ENCODE measurements at places on chromosomes 11 and 22.

- DNase-seq, result no peak
These were observed 71.2 kb downstream of the PIWIL4 start for GRCh38 chr11:94638301-94638901.

DNA sequence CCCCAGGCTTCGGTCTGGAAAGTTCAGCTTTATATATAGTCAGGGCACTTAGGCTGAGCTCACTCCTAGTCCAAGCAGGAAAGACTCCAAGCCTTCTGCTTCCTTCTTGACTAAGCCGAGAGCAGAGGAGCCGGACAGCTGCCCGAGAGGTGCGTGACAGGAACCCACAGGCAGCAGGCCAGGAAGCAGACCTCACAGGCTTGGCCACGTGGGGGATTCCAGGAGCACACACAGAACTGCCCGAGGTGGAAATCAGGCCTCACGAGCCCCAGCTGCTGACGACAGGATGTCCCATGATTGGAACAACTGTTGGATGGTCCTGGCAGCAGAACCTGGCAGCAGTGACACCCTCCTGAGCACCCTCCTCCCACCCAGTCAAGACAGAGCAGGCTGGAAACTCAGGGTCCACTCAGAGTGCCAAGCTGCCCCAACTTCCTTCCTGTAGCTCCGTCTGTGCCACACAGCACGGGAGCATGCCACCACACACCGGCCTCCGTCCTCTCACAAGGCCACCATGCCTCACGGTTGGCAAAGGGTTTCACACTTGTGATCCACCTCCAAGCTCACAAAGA lies 5.4 kb downstream of the PLA2G6 start:
- peak; percentile 86 for DNase-seq

GRCh38 chr22:47190276-47190956 lies 428.0 kb downstream of the TBC1D22A start:
- no peak for DNase-seq

DNA sequence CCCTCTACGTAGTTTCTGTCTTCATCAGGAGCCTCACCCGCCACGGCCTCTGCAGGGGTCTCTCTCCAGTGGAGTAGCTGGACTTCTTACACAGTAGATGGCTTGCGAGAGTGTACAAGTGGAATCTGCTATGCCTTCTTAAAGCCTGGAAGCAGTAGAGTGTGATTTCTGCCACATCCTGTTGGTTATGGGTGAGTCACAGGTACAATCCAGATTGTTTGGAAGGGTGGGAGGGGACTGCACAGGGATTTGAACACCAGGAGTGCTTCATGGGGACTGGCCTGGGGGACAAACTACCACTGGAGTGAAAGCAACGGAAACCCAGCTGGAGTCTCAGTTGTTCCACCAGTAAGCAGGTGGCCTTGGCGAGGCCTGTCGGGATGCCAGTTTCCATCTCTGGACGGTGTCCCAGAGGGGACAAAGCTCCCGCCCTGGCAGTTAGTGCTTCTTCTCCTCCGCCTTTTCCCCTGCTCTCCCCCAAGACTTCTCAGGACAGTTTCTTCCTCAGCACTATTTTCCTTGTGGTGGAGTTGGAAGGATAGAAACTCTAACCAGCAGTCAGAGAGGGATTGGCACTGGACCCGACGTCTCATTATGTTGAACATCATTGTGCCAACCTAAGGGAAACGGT lies 85.0 kb upstream of the RCN1 start:
- peak; percentile 39 for DNase-seq

DNA sequence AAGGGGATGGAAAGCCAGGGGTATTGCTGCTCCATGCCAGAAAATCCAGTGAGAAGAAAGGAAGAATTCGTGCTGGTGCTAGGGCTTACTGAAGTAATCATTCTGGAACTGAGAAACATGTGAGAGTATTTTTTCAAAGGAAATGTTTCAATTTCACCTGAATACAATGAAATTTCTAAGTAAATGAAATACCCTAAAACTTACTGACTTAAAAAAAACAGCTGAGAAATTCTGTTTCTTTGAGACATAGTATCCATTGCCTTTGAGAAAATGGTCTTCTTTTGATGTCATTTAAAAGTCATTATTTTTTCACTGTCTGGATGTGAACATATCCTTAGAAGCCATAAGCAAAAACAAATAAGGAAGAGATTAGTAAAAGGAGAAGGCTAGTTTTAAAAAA lies at the start of gene OR51V1:
Gene OR51V1 (minus strand): TSS at position 101 of the 400 bp plus-strand sequence. CDS start 0 bp downstream, at position 101.
- no peak for DNase-seq

DNA sequence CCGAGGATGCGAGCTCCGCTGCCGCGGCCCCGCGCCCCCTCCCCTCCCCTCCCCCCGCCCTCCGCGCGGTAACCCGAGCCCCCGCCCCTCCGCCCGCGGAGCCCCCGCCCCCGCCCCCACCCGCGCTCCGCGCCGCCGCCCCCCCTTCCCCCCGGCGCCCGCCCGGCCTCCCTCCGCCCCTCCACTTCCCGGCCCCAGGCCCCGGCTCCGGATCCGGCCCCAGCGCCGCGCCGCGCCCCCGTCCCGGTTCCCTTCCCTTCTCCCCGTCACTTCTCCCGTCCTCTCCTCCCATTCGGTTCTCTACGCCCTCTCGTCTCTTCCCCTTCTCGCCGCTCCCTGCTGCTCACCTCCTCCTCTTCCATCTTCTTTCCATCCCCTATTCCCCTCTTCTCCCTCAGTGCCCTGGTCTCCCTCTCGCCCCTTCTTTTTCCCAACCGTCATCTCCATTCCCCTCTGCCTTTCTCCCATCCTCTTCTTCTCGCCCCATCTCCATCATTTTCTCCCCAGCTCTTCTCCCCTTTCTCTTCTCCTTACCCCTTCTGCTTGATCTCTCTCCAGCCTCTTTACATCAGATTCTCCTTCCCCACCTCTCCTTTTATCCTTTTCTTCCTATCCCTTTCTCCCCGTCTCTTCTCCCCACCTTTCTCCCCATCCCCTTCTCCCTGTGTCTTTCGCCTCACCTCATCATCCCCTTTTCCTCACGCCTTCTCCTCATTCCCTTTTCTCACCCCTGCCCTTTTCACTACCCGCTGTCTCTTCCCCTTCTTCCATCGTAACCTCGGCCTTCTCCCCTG lies at the start of gene DCHS1:
Gene DCHS1 (minus strand): TSS at position 20 of the 794 bp plus-strand sequence. CDS start 14,196 bp downstream, outside the sequence.
- no peak for DNase-seq

GRCh38 chr11:17280494-17281127 lies 4.1 kb downstream of the NUCB2 start:
- DNase-seq, result no peak

DNA sequence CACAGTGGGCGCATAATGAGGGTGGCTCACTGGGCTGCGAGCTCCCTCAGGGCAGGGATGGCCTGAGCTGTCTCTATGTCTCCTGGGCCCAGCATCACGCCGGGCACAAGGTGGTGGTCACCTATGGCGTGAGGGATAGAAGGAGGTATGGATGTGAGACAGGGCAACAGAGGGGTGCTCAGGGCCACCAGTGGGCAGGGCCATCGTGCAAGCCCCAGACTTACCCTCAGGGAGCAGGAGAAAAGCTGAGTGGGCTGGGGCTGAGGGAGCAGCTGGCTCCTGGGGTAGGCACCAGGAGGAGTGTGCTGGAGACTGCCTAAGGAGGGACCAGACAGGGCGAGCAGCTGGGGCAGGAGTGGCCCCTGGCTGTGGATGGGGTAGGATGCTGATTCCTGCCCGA lies 34.3 kb upstream of the KLHL35 start:
- no peak for DNase-seq

- DNase-seq, result no peak
These were observed 27.4 kb downstream of the OPCML start for GRCh38 chr11:133504906-133505305.

- DNase-seq, result no peak
These were observed 39.9 kb downstream of the PTPRJ start for GRCh38 chr11:48020092-48020755.

- DNase-seq, result no peak
These were observed 27.7 kb upstream of the MUC5B start for GRCh38 chr11:1194977-1195681.

- DNase-seq, result no peak
These were observed 44.5 kb downstream of the SC5D start for GRCh38 chr11:121337078-121337477.

GRCh38 chr22:36386900-36387708 lies 663 bp downstream of the MYH9 start:
- DNase-seq, result no peak

GRCh38 chr11:73263640-73264039 lies 8.5 kb upstream of the P2RY6 start:
- DNase-seq, result no peak

DNA sequence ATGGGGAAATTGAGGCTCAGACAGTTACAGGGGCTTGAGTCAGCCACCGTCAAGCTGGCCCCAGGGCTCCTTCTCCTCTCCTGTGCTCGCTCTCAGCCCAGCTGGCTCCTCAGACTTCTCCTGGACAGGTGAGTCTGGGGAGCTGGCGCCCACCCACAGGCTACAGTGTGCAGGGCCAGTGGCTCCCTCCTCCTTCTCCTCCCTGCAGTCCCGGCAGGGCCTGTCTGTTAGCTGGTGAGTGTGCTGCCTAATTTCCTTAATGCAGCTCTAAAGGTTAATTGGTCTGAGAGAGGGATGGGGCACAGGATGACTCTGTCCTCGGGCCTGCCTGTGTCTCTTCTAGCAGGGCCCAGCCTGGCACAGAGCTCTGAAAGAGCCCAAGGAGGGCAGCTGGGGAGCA lies 31.7 kb downstream of the LMO1 start:
- no peak for DNase-seq

GRCh38 chr11:45615182-45615792 lies 50.1 kb downstream of the CHST1 start:
- DNase-seq, result no peak

GRCh38 chr11:20134991-20135736 lies 25.1 kb downstream of the DBX1 start:
- DNase-seq, result no peak

DNA sequence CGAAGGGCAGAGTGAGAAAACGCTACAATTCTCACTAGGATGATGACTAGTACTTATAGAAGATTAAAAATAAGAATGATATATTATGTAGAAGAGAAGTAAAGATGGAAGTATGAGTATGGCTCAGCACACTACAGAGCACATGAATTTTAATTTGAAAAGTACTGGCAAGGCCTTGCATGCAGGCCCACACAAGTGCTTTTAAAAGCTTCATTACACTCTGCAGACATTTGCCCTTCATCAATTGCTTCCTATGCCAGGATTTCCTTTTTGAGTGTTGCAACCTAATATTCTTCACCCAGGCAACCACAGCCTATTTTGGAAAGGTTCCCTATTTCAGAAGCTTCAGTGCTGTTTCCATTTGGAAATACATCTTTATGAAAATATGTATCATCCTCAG lies 81.1 kb downstream of the LARGE2 start:
- DNase-seq, result peak; percentile 44

DNA sequence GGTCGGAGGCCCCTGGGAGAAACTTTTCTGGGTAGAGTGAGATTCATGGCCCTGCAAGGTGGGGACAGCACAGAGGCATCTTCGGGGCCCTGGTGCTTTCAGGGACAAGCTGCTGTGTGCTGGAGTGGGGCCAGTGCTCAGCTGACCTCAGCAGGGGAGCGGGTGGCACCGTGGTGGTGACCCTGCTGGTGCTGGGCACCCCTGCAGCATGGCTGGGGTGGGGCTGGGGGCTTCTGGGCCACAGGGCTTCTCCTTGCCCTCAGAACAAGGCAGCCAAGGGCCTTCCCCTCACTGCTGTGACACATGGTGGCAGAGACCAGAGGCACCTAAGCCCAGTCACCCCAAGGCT lies 24.9 kb upstream of the GNB1L start:
- DNase-seq, result no peak

GRCh38 chr22:49197505-49197904 lies 630.2 kb downstream of the BRD1 start:
- no peak for DNase-seq

DNA sequence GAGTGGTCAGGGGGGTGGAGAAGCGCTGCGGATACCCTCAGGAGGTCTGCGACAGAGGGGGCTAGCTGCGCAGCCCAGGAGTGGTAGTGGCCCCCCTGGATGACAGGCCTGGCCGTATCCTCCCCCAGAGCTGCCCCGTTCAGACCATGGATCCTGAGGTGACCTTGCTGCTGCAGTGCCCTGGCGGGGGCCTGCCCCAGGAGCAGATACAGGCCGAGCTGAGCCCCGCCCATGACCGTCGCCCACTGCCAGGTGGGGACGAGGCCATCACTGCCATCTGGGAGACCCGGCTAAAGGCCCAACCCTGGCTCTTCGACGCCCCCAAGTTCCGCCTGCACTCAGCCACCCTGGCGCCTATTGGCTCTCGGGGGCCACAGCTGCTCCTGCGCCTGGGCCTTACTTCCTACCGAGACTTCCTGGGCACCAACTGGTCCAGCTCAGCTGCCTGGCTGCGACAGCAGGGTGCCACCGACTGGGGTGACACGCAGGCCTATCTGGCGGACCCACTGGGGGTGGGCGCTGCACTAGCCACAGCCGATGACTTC lies 505 bp downstream of the NUDT22 start:
- no peak for DNase-seq

DNA sequence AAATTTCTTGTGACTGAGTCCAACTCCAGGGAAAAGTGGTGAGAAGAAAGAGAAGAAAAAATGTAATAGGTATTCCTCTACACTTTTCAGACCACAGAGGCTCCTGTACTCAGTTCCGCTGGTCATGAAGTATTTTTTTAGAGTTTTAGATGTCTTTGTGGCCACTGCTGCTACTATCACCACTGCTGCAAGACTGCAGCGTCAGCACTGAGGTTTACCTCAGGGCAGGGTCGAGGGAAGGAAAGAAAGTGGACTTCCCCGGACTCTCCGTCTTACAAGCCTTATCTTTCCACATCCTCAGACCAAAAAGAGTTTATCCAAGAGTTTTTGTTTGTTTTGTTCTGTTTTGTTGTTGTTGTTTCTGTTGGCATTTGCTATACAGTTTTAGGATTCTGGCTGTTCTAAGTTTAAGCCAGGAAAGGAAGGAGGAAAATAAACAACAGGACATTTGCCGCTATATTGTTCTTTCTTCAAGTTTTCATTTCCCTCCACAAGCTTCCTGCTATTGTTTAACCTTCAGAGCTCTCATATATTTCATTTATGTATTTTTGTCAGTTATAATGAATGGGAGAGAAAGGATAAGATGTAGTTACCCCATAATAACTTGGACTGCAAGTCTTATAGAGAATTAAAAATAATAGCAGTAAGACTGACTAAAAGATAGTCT lies 919.3 kb downstream of the NTM start:
- DNase-seq, result no peak

DNA sequence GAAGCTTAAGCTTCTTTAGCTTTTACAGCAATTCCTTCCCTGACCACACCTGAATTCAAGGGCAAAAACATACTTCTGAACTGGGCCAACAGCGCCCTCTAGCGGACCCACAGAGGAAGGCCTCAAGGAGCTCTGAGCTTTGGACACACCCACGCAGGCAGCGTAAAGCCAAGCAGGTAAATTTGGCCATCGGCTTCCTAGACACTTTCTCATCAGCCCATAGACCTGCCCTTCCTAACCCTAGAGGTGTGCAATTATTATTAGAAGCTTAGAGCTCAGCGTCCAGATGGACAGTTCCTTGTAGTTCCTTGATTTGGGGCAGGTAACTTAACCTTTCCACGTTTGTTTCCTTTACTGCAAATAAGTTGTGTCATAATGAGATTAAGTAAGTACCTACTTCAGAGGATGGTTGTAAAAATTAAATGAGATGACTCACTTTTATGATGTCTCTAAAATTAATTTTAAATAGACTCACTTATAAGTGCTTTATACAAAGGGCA lies 25.7 kb upstream of the HMGXB4 start:
- peak; percentile 68 for DNase-seq
